ENCODE measurements at places on chromosomes 6 and 20.

GRCh38 chr20:39702701-39703349 lies 740.7 kb downstream of the DHX35 start:
- DNase-seq: no peak

- no peak for DNase-seq
Measured at GRCh38 chr20:20292472-20292871, 75.4 kb upstream of the INSM1 start.

- DNase-seq: no peak
Measured at GRCh38 chr6:100808638-100809275, 72.4 kb downstream of the ASCC3 start.

- no peak for DNase-seq
Measured at GRCh38 chr6:159931846-159932245, 37.0 kb upstream of the IGF2R start.

DNA sequence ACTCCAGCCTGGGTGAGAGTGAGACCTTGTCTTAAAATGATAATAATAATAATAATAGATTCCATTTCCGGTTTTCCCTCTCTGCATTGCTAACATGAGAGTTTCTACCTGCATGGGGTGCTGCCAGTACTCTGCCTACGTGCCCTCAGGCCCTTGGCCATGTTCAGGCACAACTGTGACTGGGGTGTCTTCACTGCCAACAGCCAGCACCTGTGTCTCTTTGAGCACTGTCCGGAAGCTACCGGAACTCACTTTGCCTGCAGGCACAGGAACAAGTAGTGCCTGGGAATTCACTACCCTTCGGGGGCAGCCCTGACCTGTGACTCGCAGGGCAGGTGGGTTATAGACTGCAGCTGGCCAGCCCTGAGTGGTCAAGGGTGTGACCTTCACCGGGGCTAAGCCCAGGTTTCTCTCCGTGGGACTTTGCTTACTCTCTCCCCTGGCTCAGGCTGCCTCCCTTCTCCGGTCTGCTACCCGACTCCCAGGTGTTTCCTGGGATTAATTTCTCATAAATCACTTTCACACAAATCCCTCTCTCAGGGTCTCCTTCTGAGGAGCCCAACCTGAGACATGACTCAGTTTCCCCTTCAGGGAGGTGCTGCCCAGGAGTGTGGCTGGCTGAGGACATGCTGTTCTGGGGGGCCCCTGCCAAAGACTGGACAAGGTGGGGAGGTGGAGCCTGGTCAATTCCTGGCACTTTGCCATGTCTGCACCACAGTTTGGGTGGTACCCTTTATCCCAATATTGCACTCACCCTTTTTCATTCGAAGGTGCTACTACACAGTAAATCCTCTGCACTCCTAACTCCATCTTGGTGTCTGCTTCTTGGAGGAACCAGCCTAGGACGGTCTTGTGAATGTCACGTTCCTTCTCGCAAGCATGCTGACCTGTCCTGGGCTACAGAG lies 79.5 kb upstream of the RALGAPA2 start:
- DNase-seq: no peak

DNA sequence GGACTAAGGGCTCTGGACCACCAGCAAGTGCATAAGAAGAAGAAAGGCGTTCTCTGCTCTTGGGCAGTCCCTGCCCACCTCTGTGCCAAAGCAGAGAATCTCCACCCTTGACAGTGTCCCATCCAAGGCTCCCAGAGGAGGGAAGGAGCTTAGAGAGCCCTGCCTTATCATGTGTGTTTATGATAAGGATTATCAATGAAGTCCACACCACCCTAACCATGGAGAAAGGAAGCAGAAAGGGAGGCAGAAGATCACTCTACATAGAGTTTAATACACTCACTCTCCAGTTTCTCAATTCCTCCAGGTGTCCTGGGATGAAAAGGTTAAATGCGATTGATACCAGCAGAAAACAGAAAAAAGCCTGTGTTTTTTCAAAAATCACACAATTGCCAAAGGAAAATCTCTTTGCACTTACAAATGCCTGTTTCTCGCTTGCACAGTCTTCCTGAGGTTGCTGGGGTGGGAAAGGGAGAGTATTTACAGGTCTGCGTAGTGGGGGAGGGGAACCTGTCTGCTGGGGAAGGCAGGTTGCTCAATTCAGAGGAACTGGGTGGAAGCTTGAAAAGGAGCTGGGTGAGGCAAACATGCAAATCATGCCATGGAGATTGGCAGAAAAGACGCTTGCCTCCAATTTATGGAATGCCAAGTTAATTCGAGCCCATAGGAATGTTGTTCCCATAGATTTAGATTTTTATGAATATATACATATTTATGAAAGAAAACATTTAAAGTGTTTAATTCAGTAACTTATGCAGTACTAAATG lies 104.0 kb downstream of the EYA2 start:
- no peak for DNase-seq

- DNase-seq: no peak
Measured at GRCh38 chr6:116629563-116629981, 13.3 kb downstream of the RSPH4A start.

DNA sequence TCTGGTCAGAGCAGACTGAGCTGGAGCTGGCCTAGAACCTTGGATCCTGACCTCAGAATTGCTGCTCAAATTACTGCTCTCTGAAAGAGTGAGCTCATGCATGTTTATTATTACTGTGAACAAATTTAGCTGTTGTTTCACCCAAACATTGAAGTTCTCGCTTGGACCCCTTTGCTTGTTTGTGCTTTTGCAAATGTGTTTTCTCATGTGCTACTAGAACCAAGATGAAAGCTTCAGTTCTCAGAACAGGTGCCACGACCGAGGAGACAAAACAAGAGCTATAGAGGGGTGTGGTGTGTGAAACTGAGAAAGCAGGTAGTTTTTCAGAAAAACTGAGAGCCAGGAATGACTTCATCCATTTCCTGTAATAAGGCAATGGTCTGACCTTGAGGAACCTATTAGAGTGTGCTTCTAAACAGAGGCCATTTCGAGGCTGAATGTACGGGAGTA lies 50.0 kb upstream of the ESR1 start:
- DNase-seq: peak; percentile 4

DNA sequence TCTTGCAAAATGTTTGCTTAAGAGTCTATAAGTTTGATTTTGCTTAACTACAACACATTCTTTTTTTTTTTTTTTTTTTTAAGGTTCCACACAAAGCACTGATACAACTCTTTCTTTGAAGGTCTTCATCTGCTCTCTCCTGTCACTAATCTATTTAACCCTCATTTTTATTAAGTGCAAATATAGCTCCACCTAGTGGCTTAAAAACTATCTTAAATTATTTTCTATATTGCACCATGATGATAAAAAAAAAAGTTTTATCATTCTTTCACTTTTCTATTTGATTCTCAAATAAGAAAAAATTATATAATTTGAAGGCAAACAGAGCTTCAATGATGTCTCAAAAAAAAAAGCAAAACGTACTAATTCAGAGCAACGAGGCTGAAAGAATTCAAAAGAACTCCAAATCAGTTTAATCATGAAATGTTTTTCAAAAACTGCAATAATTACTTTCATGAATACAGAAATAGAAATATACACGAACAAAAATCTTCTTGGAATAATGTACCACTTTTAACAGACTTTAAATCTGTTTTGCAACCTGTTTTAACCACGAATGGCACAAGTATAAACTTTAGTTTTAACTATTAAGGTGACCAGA lies 12.8 kb downstream of the ESF1 start:
- DNase-seq: no peak

Measured in CD8-positive, alpha-beta T cell (primary cell).